GM23248 (cell line): ENCODE measurements at places on chromosomes 2 and 18.

DNA sequence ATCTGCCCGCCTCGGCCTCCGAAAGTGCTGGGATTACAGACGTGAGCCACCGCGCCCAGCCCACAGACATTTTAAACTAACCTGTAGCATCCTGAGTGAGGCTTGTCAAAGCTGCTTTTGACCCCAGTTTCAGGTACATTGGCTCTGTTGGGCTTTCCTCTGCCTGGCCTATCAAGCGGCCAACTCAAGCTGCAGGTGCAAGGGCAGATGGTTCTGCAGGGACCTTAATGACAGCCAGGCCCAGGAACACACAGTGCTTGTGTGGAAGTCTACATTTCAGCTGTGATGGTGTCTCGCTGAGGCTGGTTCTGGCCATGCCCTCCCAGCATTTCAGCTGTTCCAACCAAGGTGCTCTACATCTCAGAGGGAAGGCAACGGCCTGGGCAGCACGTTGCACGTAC, 18.4 kb downstream of the INPP4A start:
- no peak for DNase-seq

GRCh38 chr2:165293440-165294420, 54.5 kb downstream of the SCN2A start:
- DNase-seq: peak; percentile 92

- DNase-seq: peak; percentile 84
These were observed 494.9 kb downstream of the NYAP2 start for GRCh38 chr2:225894236-225894980.

GRCh38 chr18:55781481-55781957, 193.5 kb upstream of the TCF4 start:
- DNase-seq: peak; percentile 76

DNA sequence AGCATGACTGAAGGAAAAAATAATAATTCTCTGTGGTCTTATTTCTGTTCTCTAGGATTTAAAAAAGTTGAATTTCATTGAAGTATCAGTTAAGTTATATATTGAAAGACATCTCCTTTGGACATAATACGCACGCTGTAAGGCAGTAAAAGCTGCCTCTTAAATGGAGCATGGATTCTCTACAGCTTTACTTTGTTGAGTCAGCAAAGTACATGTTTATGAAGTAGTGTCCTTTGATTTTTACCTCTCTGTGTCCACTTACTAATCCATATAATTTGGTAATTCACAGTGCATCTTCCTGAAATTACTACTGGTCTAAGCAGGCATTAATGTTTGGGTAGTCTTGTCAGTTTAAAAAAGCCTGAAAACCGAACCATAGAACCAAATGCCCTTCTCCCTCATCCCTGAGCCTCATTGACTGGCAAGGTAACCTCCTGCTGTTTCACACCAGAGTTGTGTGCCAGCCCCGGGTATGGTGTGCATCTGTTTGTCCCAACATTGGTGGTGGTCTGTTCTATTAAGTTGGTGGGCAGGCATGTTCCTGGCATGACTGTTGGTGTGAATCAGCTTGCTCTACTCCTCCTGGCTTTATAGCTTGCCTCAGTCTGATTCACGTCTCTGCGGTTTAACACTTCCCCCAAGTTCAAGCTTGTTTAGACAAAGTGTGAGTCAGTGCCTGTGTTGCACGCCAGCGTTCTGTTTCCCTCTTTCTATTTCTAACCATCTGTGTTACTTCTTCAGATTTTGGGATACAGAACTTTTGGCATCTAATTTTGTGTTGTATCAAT, 71.0 kb upstream of the ITM2C start:
- DNase-seq: peak; percentile 99

DNA sequence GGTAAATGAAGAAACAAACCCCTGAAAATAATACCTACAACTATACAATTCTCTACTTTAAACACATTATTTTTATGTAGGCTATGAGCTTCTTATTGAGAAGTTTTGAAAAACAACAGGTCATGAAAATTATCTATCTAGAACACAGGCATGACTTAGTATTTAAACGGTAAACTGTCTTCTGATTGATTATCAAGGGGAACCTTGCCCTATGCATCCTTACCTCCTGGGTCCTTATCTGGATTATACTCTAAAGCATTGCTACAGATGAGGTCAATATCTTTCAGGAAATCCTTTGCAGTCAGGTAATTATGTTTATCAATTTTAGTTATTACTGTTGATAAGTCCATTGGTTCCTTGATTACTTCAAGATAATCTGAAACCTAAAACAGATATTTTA, 144.3 kb downstream of the ATAD2B start:
- DNase-seq: no peak
